Ovary (tissue), 10 donors: ENCODE measurements at places on chromosomes 16 and 17. TPM values are rescaled to one million over a fixed set of nuclear protein-coding genes. Genes with fewer than 3 reads are reported as not detected.

Gene GUCY2D
- 0.10 TPM for polyA plus RNA-seq

DNA sequence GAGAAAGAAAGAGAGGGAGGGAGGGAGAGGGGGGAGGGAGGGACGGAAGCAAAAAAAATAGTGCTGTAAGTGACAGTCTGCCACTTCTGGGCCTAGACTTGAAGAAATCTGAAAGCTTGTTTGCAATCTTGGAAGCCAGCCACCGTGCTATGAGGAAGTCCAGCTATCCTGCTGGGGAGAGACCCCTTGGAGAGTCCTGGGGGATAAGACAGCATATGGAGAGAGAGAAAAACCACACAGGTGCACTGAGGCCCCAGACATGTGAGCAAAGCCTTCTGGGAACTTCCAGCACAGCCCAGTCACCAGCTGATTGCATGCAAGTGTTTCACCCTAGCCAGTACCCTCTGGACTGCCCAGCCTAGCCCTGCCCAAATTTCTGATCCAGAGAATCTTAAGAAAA is 12.6 kb upstream of the ALOX12B start:
- H3K4me1 ChIP-seq: no peaks in the 10 kb centered on the region
- H3K4me3 ChIP-seq: no peak overlapping the region
- no peaks in the 10 kb centered on the region for H3K36me3 ChIP-seq

- H3K4me1 ChIP-seq: peaks cover 4% of the 10 kb centered on the region
- no peak overlapping the region for H3K4me3 ChIP-seq
- H3K27me3 ChIP-seq: no peaks in the 10 kb centered on the region
Measured at GRCh38 chr16:11047939-11048800, 103.8 kb downstream of the CLEC16A start.

DNA sequence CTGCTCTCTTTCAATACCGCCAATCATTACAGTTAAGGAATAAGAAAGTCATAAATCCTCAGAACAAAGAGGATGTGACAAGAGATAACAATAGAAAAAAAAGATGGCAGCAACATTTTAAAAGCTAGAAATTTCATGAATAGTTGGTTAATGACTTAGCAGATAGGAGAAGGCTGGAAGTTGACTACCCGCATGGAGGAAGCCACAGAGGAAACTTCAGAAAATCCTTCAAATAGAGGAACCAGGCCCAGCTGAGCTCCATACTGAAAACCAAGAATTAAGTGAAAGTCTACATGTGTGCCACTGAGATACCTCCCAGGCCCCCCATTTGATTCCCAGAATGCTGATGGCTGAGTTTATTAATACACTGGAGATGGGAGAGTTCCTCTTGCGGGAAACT is 109.3 kb downstream of the GSG1L start:
- H3K27me3 ChIP-seq: no peaks in the 10 kb centered on the region
- no peaks in the 10 kb centered on the region for H3K4me1 ChIP-seq
- no peaks in the 10 kb centered on the region for H3K36me3 ChIP-seq
- no peak overlapping the region for H3K27ac ChIP-seq
- no peak for DNase-seq

DNA sequence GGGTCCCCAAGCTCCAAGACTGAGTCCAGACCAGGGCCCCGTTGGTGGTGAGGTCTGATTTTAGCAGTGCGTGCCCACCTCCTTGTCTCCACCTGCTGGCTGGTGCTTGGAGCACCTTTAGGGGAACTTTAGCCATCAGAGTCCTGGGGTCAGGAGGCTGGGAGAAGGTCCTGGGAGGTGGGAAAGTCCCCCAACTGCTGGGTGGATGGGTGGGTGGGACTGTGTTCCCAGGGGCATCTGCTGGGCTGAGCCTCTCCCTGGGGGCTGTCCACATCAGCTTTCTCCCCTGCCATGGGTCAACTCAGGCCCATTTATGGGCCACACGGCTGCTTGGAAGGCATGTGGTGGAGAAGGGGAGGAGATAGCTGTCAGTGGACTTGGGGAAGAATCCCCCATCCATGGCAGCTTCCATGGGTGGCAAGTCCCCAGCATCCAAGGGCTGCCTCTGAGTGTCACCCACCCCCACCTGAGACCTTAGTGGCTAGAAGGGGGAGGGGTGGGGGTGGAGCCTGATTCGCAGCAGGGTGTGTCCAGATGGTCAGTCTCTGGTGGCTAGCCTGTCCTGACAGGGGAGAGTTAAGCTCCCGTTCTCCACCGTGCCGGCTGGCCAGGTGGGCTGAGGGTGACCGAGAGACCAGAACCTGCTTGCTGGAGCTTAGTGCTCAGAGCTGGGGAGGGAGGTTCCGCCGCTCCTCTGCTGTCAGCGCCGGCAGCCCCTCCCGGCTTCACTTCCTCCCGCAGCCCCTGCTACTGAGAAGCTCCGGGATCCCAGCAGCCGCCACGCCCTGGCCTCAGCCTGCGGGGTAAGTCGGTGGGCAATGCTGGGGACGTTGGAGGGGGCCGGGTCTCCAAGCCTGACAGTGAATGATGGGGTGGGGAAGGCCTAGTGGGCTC is at the start of gene TRPV2:
Gene TRPV2 (plus strand): TSS at position 541 of the 894 bp plus-strand sequence. CDS start 2,098 bp downstream, outside the sequence.
- H3K4me3 ChIP-seq: peak within 1 kb of the TSS; percentile 23
- peak within 1 kb of the TSS; percentile 62 for H3K27ac ChIP-seq
- DNase-seq: no peak
- peaks cover 5% of the 10 kb centered on the region for H3K4me1 ChIP-seq
- H3K27me3 ChIP-seq: no peaks in the 10 kb centered on the region
- H3K36me3 ChIP-seq: no peaks in the 10 kb centered on the region

DNA sequence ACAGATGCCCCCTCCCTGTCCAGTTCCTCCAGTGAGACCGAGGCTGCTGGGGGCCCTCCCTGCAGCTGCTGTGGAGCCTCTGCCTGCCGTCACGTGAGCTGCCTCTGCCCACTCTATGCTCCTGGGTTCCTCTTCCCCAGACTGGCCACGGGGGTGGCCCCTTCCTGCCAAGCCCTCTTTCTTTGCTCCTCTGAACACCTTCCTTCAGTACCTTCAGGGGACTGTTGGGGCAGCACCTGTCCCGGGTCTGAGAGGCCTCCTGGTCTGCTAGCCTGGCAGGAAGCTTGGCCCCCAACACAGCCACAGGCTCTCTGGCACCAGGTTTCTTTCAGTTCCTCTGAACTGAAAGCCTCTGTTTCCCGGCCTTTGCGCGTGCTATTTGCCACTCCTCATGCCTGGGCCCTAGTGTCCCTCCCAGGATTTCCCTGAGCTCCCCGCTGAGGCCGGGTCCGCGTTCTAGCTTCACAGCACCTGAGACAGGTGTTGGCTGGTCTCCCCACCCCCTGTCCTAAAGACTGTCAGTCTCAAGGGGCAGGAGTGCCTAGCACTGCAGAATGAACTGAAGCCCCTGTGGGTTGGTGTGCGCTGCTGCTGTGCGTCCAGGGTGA is 6.6 kb upstream of the ATP6V0C start:
- H3K4me1 ChIP-seq: no peaks in the 10 kb centered on the region
- H3K4me3 ChIP-seq: no peak overlapping the region
- H3K36me3 ChIP-seq: no peaks in the 10 kb centered on the region
- H3K27ac ChIP-seq: no peak overlapping the region
